ENCODE measurements at places on chromosomes 4 and X. TPM values are rescaled to one million over a fixed set of nuclear protein-coding genes. Genes with fewer than 3 reads are reported as not detected.
A peak's percentile ranks its signal among the peaks of the same experiment; 100 is the strongest.

GRCh38 chrX:124388562-124388961 is 42.2 kb downstream of the SH2D1A start:
- peak; percentile 49 for DNase-seq

GRCh38 chr4:4671774-4672349 is 130.0 kb upstream of the STX18 start:
- no peak for DNase-seq

DNA sequence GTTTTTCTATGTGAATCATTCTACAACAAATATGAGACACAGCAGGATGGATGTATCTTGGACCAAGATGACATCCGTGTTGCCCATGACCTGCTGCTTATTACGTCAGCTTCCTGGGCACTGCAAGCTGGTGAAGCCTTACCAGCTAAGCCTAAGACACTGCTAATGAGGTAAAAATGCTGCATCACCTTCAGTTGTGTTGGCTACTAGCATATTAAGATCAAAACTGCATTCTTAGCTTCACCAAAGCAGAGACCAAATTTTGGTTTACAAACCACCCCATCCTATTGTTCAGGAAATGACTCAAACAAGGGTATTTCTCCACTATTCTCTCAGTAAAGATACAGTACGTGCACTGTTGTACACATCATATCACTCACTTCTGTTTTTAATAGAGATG is 50.3 kb downstream of the MAML3 start:
- no peak for DNase-seq

DNA sequence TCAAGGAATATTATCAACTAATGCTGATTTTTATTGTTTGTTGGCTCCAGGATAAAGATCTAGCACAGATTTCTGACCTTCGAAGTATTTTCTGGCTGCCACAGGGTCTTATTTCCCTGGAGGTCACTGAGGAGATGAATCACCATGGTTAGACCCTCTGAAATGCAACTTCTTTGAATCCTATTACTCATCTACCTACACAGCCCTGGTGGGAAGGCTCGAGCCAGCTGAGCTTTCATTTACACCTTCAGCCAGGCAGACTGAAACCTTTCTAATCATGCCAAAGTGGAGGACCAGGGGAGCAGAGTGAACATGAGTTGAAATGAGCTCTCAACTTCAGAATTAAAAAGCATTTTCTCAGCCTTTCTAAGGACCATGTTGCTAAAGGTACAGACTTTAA is 130.5 kb downstream of the SMIM20 start:
- DNase-seq, result no peak

GRCh38 chrX:39293203-39293602 is 491.9 kb downstream of the MID1IP1 start:
- no peak for DNase-seq

DNA sequence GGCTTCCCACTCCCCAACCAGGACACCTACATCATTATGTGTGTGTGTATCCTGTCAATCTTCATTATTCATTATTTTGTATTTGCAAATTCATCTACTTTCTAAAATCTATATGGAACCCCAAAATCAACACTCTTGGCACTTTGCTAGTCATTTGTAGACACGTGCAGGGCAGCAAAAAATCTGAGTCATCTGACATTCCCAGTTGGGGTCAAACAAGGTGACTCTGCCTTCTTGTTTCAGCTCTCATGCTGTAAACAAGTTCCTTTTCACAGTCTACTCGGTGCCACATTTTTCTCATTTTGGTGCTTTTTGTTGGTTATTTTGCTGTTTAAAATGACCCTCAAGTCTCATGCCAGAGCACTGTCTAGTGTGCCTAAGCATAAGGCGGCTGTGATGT is 5.9 kb downstream of the MRFAP1L1 start:
- no peak for DNase-seq

- no peak for DNase-seq
Observed at GRCh38 chrX:30874851-30875250, 14.2 kb downstream of the TAB3 start.

GRCh38 chrX:12441381-12442128 is 303.3 kb downstream of the FRMPD4 start:
- DNase-seq, result no peak

GRCh38 chrX:9519546-9520216 is 54.8 kb downstream of the TBL1X start:
- DNase-seq, result no peak

- no peak for DNase-seq
Observed at GRCh38 chr4:173509036-173510001, 20.7 kb downstream of the HAND2 start.

GRCh38 chr4:29046186-29046585 is 1674.0 kb upstream of the PCDH7 start:
- DNase-seq, result no peak

- DNase-seq, result no peak
Observed at GRCh38 chr4:163540977-163541376, 46.5 kb downstream of the TMA16 start.

DNA sequence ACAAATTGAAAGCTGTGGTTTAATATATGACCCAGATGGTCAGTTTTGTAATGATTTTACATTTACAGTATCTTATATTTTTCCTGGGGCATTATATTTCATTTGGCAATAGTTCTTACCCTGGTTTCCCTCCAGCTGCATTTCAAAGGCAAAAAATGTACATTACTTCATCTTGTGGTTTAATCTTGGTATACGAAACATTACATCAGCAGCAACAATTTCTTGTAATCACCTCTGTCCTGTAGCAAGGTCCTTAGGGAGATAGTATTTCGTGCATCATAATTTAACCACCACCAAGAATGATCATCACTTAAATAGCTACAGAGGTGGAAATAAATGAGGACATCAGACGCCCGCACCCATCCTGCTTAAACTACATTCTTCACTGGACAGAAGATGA is 48.8 kb downstream of the HS6ST2 start:
- DNase-seq, result no peak

- DNase-seq, result no peak
Observed at GRCh38 chr4:108649863-108650211, 562 bp upstream of the OSTC start.

GRCh38 chr4:150127757-150128156 is 49.5 kb downstream of the DCLK2 start:
- no peak for DNase-seq

DNA sequence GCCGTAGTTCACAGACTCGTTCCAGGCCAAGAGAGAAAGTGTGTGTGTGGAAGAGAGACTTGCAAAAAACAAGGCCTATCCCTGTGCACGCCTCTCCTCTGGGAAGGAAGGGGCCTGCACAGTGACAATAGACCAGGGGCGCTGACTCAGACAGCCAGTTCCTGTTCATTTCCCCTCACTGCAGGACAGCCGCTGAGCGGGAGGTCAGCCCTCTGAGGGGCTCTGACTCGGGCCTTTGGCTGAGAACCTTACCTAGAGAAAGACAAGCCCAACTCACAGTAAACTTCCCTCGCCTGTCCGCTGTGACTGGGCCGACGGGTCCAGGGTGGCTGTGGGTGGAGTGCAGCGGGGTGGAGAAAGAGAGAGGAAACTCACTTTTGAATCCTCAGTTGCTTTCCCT is 52.1 kb downstream of the RTL5 start:
- no peak for DNase-seq

- no peak for DNase-seq
Observed at GRCh38 chr4:183074288-183074990, 24.6 kb upstream of the WWC2 start.

DNA sequence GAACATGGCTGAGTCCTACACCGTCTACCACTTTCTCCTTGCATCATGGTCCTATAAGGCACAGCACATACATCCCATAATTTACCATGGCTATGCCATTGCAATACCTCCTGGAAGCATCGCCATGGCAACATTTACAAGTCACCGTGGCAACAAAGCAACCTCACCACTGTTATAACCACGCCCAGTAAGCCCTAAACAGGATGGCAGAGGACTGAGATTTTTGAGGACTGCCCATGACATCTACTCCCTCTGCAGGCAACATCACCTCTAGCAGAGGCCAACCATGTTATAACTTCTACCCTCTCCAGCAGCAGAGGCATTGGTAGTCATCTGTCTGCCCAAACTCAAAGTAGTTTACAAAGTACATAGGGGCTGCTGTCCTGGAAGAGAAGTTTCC is 29.7 kb downstream of the BCOR start:
- DNase-seq, result no peak

- DNase-seq, result no peak
Observed at GRCh38 chr4:7280926-7281690, 88.8 kb downstream of the SORCS2 start.

GRCh38 chr4:125433453-125433852 is 118.7 kb downstream of the FAT4 start:
- DNase-seq, result no peak

- DNase-seq, result no peak
Observed at GRCh38 chrX:3777416-3777815, 64.0 kb upstream of the PRKX start.

- DNase-seq, result no peak
Observed at GRCh38 chr4:62402088-62402806, 1202.1 kb downstream of the ADGRL3 start.

- DNase-seq, result no peak
Observed at GRCh38 chrX:43693602-43694406, 37.7 kb downstream of the MAOA start.

The CDKL5 gene
- total RNA-seq, result 3.7 TPM

The UGT2B17 gene
- total RNA-seq, result 171 TPM

The PSAPL1 gene
- not detected for total RNA-seq

The CXCL10 gene
- total RNA-seq, result not detected

The CYTL1 gene
- not detected for total RNA-seq

The UVSSA gene
- total RNA-seq, result 29.2 TPM

The SLC34A2 gene
- total RNA-seq, result not detected

The GLRA3 gene
- total RNA-seq, result not detected

The VCX3B gene
- not detected for total RNA-seq

The RIBC1 gene
- total RNA-seq, result 0.79 TPM

The ASB12 gene
- 0.41 TPM for total RNA-seq

Data from transverse colon (tissue), 4 donors.